K562 (cell line): ENCODE measurements at places on chromosomes 6 and 20. TPM values are rescaled to one million over a fixed set of nuclear protein-coding genes. Genes with fewer than 3 reads are reported as not detected.
A peak's percentile ranks its signal among the peaks of the same experiment; 100 is the strongest.

The COL9A3 gene
- 1.3 and 1.7 TPM in 2 replicates for total RNA-seq

The RFX6 gene
- total RNA-seq, result not detected in 2 replicates

The FLRT3 gene
- 0.04 and 0.07 TPM in 2 replicates for total RNA-seq

The PBOV1 gene
- not detected in 2 replicates for total RNA-seq

DNA sequence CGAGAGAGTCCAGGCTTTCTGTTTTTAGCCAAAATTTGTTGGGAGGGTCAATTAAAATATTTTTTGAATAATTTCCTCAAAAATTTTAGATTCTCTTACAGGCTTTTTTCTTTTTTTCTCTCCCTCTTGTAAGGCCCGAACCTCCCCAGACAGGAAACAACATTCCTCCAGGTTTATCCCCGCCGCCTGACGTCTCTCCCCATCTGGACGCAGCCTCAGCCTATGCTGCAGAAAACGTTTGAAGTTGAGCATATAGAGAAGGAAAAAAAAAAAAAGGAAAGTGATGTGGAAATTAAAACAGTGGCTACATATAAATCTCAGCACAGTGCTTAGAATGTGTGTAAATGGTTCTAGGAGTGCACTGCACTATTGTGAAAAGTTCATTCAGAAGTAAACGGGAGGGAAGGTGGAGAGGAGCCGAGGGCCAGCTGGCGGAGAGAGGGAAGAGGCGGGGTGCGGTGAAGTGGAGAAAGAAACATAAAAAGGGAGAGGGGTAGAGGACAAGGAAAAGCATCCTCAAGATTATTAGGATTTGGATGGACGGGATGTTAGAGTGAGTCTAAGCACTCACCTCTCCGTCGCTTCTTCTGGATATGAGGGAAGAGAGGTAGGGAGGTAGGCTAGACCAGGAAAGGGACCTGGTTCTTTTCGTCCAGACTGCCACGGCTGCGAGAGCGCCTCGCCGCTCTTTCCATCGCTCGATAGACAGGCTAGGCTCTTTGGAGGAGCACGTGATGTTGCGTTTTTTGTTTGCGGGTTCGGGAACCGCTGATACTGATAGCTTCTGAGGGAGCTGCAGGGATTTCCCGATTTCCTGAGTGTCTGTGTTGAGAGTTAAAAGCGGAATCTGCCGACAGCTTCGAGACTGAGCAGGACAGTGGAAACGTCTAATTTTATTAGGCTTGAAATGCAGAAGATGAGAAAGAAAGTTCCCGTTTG is 98.7 kb downstream of the TRIM27 start:
- no peaks in the 10 kb centered on the region for H3K4me1 ChIP-seq
- peak overlapping the region; percentile 27 for H3K4me3 ChIP-seq
- H3K36me3 ChIP-seq, result no peaks in the 10 kb centered on the region
- H3K27ac ChIP-seq, result no peak overlapping the region

DNA sequence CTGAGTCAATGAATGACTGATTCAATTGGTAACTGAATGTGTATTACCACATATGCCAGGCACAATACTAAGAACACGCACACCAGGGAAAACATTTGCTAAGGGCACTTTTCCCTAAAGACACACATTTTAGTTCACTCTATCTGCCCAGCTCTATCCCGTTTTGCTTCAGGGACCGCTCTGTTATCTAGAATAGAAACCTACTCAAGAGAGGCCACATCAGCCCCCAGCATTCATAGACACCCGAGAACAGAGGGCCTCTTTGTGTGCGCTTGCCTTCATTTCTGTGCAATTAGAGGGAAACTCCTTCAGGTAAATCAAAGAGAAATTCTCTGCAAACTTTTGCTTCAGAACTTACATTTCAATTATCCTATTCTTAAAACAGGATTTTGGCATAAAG is 50.3 kb downstream of the DZANK1 start:
- H3K36me3 ChIP-seq, result no peaks in the 10 kb centered on the region
- H3K27ac ChIP-seq, result no peak overlapping the region
- H3K27me3 ChIP-seq, result peaks cover 13% of the 10 kb centered on the region
- H3K4me1 ChIP-seq, result no peaks in the 10 kb centered on the region
- no peak for DNase-seq

DNA sequence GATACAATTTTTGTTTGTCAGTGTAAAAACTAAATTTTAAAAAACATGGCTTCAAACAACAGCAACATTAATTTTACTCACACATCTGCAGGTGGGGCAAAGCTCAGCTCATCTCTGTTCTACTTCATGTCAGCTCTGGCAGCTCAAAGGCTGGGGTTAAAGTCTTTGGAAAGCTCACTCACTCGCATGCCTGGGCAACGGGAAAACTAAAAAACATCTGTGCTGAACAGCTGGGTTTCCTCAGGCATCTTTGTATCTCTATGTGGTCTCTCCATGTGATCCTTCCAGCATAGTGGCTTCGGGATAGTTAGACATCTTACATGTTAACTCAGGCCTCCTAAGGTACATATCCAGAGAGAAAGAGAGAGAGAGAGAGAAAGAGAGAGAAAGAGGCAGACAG is 499.6 kb downstream of the RFPL4B start:
- H3K36me3 ChIP-seq, result no peaks in the 10 kb centered on the region
- H3K4me3 ChIP-seq, result no peak overlapping the region
- DNase-seq, result no peak
- H3K27ac ChIP-seq, result no peak overlapping the region
- no peaks in the 10 kb centered on the region for H3K4me1 ChIP-seq
- H3K27me3 ChIP-seq, result no peaks in the 10 kb centered on the region

DNA sequence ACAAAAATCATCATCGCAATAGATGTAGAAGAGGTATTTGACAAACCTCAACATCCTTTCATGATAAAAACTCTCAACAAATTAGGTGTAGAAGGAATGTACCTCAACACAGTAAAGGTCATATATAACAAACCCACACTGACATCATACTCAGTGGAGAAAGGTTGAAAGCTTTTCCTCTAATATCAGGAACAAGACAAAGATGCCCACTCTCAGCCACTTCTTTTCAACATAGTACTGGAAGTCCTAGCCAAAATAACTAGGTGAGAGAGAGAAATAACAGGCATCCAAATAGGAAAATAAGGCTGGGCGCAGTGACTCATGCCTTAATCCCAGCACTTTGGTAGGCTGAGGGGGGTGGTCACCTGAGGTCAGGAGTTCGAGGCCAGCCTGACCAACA is 95.8 kb downstream of the ZDHHC14 start:
- no peaks in the 10 kb centered on the region for H3K36me3 ChIP-seq
- H3K27me3 ChIP-seq, result no peaks in the 10 kb centered on the region
- no peak overlapping the region for H3K27ac ChIP-seq
- H3K4me1 ChIP-seq, result peaks cover 13% of the 10 kb centered on the region
- no peak for DNase-seq

GRCh38 chr20:18686696-18687095 is 98.8 kb downstream of the DTD1 start:
- no peak overlapping the region for H3K27ac ChIP-seq
- no peaks in the 10 kb centered on the region for H3K27me3 ChIP-seq
- no peaks in the 10 kb centered on the region for H3K36me3 ChIP-seq
- no peak overlapping the region for H3K4me3 ChIP-seq
- no peaks in the 10 kb centered on the region for H3K4me1 ChIP-seq
- DNase-seq, result no peak

DNA sequence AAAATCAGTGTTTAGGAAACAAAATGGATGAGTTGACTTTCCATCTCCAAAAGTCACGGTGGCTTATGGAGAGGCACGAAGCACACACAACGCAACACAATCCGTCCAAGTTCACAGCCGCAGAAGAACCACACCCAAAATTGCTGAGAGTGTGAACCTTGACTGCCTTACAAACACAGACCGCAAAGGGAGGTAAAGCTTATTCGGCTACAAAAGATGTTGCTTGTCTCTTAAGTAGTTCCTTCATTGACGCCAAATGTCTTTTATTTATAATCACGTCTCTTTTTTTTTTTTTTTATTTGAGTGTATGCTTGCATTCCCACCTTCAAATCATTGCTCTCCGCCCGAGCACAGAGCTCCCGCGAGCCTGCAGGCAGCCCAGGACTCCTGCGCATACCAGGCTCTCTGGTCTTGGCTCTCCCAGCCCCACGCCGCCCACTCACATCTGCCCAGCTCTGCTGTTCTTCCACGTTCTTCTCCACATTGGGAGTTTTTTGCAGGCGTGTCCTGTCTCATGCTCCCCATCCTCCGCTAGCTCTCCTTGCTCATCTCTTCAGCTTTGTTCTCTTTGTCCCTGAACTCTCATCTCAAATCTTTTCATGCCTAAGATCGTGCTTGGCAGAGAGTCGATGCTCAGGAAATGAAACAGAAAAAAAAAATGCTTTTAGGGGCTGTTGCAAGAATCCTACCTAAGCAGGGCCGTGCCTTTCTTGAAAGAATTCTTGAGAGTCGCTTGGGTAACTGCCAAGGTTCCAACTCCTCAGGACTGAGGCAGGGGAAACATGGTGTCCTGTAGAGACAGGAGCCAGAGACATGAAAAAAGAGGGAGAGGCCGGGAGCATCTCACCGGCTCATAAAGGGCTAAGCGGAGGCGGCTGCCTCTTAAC is 25.8 kb downstream of the LY86 start:
- peaks cover 7% of the 10 kb centered on the region; the same call in 1 of the 2 replicates for H3K4me1 ChIP-seq
- DNase-seq, result no peak
- H3K36me3 ChIP-seq, result no peaks in the 10 kb centered on the region
- no peak overlapping the region for H3K27ac ChIP-seq
- H3K4me3 ChIP-seq, result no peak overlapping the region
- peaks cover 59% of the 10 kb centered on the region for H3K27me3 ChIP-seq

- H3K27ac ChIP-seq, result no peak overlapping the region
- no peaks in the 10 kb centered on the region for H3K4me1 ChIP-seq
- H3K27me3 ChIP-seq, result peaks cover 28% of the 10 kb centered on the region
- no peak overlapping the region for H3K4me3 ChIP-seq
Observed at GRCh38 chr20:33914919-33915318, 78.8 kb upstream of the RALY start.

DNA sequence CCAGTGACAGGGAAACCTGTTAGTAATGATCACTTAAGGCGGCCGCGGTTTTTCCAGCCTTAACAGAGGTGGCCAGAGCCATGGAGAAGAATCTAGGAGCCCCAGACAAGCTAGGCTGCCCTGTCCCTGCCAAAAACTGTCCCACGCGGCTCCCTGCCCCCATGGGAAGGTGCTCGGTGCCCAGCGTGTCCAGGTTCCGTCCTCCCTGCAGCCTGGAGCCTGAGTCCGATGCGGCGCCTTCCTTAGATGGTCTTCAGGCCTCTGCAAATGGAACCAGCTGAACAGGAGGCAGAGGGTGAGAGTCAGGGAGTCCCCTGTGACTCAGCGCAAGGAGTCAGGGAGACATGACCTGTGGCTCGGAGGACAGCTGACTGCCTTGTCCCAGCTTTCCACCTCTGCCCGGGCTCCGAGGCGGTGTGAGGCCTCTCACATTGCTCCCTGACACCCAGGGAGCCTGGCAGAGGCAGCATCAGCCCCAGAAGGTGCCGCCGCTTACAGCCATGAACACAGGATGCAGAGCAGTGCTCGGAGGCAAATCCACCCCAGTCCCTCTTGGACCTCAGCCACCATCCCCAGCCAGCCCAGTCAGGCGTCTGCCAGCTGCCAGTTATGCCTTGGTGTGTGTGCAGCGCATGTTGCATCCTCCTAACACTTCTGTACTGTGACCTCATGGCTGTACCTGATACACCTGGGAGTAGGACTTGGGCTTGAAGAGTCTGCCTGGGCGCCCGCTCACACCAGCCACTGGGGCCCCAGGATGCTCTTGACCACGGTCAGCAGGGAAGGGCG is 377.7 kb downstream of the CDH4 start:
- H3K27me3 ChIP-seq, result peaks cover 62% of the 10 kb centered on the region
- no peak for DNase-seq
- H3K27ac ChIP-seq, result no peak overlapping the region
- no peak overlapping the region for H3K4me3 ChIP-seq
- H3K4me1 ChIP-seq, result no peaks in the 10 kb centered on the region

- H3K36me3 ChIP-seq, result no peaks in the 10 kb centered on the region
- no peak overlapping the region for H3K4me3 ChIP-seq
- H3K4me1 ChIP-seq, result no peaks in the 10 kb centered on the region
- H3K27me3 ChIP-seq, result no peaks in the 10 kb centered on the region
- H3K27ac ChIP-seq, result no peak overlapping the region
Observed at GRCh38 chr6:113457198-113457597, 399.9 kb upstream of the MARCKS start.
